ENCODE measurements at places on chromosomes 1 and 21.

- H3K36me3 ChIP-seq = no peaks in the 10 kb centered on the region
- DNase-seq = no peak
- peaks cover 2% of the 10 kb centered on the region for H3K27me3 ChIP-seq
- H3K27ac ChIP-seq = no peak overlapping the region
- H3K4me3 ChIP-seq = no peak overlapping the region
These were observed 55.5 kb downstream of the CLIC6 start for GRCh38 chr21:34724131-34724856.

DNA sequence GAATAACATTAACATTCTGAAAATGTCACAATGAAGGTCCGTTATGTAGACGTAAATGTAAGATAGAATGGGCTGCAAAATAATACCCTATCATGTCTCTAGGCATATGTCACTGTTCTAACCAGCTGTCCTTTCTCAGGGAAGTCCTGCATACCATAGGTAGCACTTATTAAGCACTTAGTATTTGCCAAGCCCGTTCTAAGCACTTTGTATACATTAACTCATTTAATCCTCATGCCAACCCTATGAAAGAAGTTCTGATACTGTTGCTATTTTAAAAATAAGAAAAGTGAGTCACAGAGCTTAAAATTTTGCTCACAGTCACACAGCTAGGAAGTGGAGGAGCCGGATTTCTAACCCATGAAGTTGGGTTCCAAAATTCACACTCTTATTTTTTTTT is 15.7 kb downstream of the GAS5 start:
- H3K36me3 ChIP-seq = peaks cover 12% of the 10 kb centered on the region
- H3K27ac ChIP-seq = no peak overlapping the region
- no peaks in the 10 kb centered on the region for H3K27me3 ChIP-seq
- H3K4me1 ChIP-seq = no peaks in the 10 kb centered on the region
- no peak overlapping the region for H3K4me3 ChIP-seq

GRCh38 chr1:40692429-40692895 is 958 bp downstream of the NFYC start:
- H3K36me3 ChIP-seq = peaks cover 6% of the 10 kb centered on the region
- peak overlapping the region; percentile 95 for H3K27ac ChIP-seq
- peaks cover 36% of the 10 kb centered on the region for H3K4me1 ChIP-seq
- DNase-seq = no peak
- H3K27me3 ChIP-seq = no peaks in the 10 kb centered on the region
- H3K4me3 ChIP-seq = peak overlapping the region; percentile 97

- peaks cover 3% of the 10 kb centered on the region for H3K4me1 ChIP-seq
- no peaks in the 10 kb centered on the region for H3K36me3 ChIP-seq
- DNase-seq = no peak
- H3K27me3 ChIP-seq = peaks cover 28% of the 10 kb centered on the region
- H3K4me3 ChIP-seq = no peak overlapping the region
These were observed 179.2 kb downstream of the BACH1 start for GRCh38 chr21:29477941-29478340.

- H3K27me3 ChIP-seq = peaks cover 7% of the 10 kb centered on the region
- H3K36me3 ChIP-seq = no peaks in the 10 kb centered on the region
- H3K4me3 ChIP-seq = no peak overlapping the region
- no peak overlapping the region for H3K27ac ChIP-seq
- H3K4me1 ChIP-seq = no peaks in the 10 kb centered on the region
- no peak for DNase-seq
These were observed 117.4 kb upstream of the RAB3GAP2 start for GRCh38 chr1:220389634-220390033.

DNA sequence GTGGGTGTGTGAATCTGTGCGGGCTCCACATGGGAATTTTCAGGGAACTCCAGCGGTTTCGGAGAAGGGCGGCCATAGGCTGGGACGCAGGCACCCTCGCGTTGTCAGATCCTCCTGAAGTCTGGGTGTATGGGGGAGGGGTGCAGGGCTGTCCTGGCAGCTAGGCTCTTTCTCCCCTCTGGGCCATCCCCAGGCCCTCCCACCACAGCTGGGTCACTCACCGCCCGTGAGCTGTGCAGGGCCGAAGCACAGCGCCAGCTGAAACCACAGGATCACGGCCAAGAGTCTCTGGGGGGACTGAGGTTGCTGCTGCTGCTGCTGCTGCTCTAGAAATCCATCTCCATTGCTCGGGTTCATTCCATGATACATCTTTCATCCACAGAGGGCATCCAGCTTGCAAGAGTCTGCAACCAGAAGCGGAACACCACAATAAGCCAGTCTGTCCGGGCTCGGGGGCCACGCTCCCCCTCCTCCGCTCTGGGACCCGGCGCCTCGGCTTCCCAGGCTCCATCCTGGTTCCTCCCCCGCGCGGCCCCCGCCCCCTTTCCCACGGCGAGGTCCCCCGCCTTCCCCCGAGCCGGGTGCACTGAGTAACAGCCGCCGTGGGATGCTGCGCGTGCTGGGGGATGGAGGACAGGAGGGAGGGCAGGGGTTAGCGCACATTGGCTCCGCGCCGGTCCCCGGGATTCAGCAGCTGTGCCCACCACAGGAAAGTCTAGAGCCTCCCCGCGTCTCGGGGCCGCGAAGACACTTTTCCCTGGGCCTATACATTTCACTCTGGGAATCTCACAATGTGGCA is 720 bp downstream of the SUSD4 start:
- H3K4me1 ChIP-seq = peaks cover 14% of the 10 kb centered on the region
- H3K27ac ChIP-seq = no peak overlapping the region
- H3K27me3 ChIP-seq = peaks cover 70% of the 10 kb centered on the region
- no peaks in the 10 kb centered on the region for H3K36me3 ChIP-seq
- H3K4me3 ChIP-seq = peak overlapping the region; percentile 80
- DNase-seq = peak; percentile 55

GRCh38 chr1:197465528-197466327 is 197.7 kb downstream of the CRB1 start:
- H3K27ac ChIP-seq = no peak overlapping the region
- H3K4me3 ChIP-seq = no peak overlapping the region
- H3K27me3 ChIP-seq = no peaks in the 10 kb centered on the region
- no peaks in the 10 kb centered on the region for H3K36me3 ChIP-seq
- peaks cover 39% of the 10 kb centered on the region for H3K4me1 ChIP-seq
- DNase-seq = no peak

DNA sequence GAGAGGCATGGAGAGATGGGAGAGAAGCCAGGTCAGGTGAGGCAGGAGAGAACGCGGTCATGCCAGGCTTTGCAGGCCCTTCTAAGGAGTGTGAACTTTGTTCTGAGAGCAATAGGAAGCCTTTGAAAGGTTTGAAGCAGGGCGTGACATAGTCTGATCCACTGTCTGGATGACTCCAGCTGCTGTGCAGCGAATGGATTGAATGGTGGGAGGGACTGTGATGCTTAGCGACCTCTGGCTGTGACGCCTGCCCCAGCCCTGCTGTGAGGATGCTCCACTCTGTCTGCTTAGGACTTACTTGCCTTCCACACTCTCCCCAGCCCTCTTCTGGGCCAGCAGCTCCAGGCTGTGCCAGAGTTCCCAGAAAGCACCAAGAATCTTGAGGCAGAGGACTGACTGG is 41.8 kb upstream of the POU3F1 start:
- no peak overlapping the region for H3K4me3 ChIP-seq
- H3K36me3 ChIP-seq = no peaks in the 10 kb centered on the region
- no peak overlapping the region for H3K27ac ChIP-seq
- peaks cover 3% of the 10 kb centered on the region for H3K27me3 ChIP-seq
- H3K4me1 ChIP-seq = no peaks in the 10 kb centered on the region

DNA sequence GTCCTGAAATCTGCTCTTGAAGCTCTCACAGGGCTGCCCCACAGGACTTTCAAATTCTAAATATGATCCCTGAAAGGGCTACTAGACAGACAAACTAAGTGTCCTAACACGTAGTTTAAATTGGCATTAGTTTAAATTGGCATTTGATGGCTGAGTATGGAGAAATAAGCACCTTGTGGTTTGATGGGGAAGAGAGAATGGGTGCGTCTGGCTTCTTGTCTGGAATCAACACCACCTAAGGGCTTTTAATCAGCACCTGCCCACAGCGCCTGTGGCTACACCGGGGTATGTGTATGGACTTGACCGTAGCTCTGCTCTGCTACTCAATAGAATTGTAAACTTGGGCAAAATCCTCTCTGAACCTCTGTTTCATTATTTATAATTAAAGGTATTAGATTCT is 5.7 kb upstream of the LAMB3 start:
- peaks cover 45% of the 10 kb centered on the region for H3K27me3 ChIP-seq
- H3K4me1 ChIP-seq = peaks cover 15% of the 10 kb centered on the region
- no peaks in the 10 kb centered on the region for H3K36me3 ChIP-seq

DNA sequence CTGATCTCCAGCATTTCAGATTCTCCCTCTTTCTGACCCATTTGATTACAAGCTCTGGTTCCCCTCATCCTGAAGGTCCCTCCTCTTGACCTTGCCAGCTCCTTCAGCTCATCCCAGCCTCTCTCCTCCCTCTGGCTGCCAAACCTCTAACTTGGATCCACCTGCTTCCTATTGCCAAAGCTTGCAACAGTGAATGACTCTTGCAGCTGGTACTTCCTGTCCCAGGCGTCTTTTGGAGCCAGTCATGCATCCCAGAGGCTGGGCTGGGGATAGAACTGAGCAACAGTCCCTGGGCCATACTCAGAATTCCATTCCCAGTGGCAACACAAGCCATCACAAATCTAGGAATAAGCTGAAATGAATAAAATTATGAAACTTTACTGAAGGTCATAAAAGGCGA is 27.7 kb upstream of the SPOCD1 start:
- no peaks in the 10 kb centered on the region for H3K36me3 ChIP-seq
- DNase-seq = no peak
- no peak overlapping the region for H3K27ac ChIP-seq
- H3K27me3 ChIP-seq = no peaks in the 10 kb centered on the region
- no peak overlapping the region for H3K4me3 ChIP-seq
- H3K4me1 ChIP-seq = peaks cover 4% of the 10 kb centered on the region

DNA sequence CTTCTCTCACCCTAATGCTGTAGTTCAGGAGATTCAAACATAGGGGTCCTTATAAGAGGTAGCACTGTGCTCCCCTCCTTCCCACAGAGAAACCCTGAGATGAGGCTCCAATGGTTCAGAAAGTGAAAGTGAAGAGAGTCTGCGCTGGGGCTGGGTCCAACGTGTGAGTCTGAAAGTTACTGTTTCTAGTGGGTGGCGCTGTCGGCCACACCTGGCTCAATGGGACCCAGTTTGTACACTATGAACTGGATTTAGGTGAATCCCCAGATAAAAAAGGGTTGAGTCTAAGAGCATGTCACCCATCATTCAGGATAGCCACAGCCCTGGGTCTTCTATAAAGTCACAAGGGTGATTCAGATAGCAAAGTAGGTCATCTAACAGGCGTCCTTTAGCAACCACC is 2.8 kb downstream of the SMCP start:
- H3K27ac ChIP-seq = no peak overlapping the region
- no peaks in the 10 kb centered on the region for H3K4me1 ChIP-seq
- H3K4me3 ChIP-seq = no peak overlapping the region
- H3K27me3 ChIP-seq = no peaks in the 10 kb centered on the region

DNA sequence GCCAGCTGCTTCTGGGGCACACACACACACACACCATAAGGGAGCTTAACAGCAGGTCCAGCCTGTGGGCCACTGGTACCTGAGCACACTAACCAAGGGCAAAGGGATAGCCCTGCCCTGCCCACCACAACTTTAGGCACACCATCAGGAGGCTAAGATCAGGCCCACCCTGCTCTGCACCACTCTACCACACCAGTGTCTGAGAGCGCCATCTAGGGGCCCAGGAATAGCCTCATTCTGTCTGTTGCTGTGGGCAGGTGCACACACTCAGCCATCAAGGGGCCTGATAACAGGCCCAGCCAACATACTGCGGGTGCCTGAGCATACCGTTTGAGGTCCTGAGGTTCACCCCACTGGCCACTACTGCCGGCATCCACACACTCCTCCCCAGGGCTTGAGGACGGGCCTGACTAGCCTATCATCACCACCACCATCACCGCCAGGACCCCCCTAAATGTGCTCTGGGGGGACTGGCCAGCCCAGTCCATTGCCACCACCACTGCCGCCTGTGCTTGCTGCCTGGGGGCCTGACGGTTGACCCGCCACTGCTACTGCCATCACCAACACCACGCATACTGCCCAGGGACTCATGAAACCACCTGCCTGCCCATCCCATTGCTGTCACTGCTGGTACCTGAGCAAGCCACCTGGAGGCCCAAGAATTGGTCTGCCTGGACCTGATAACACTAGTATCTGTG is 31.3 kb downstream of the NSL1 start:
- no peak overlapping the region for H3K27ac ChIP-seq
- no peak overlapping the region for H3K4me3 ChIP-seq
- H3K36me3 ChIP-seq = peaks cover 4% of the 10 kb centered on the region

GRCh38 chr21:36847189-36847588 is 119.3 kb downstream of the HLCS start:
- no peaks in the 10 kb centered on the region for H3K36me3 ChIP-seq
- H3K4me3 ChIP-seq = no peak overlapping the region

- H3K4me1 ChIP-seq = peaks cover 6% of the 10 kb centered on the region
- H3K27ac ChIP-seq = no peak overlapping the region
- no peak for DNase-seq
- H3K36me3 ChIP-seq = peaks cover 10% of the 10 kb centered on the region
These were observed 33.6 kb downstream of the EIF4G3 start for GRCh38 chr1:21143138-21143537.

GRCh38 chr1:47399846-47400155 is 16.3 kb upstream of the FOXE3 start:
- H3K27ac ChIP-seq = no peak overlapping the region
- H3K4me3 ChIP-seq = no peak overlapping the region
- DNase-seq = no peak
- H3K36me3 ChIP-seq = no peaks in the 10 kb centered on the region

DNA sequence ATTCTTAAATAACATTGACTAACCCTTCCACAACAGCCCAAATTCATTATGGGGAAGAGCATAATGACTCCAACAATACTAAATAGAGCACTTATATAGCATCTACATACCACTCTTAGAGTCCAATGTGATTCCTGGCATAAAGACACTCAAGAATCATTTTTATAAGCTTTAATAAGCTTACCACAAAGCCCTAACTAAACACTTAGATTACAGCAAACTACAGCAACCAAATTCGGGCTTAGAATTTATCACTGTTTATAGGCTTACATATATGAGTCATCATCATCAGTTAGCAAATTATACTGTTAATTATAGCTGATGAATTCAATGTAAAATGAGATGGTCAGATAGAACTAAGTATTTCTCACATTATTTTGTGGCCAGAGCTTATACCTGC is 7.3 kb downstream of the SCYL3 start:
- H3K27me3 ChIP-seq = no peaks in the 10 kb centered on the region
- H3K27ac ChIP-seq = no peak overlapping the region
- DNase-seq = no peak
- peaks cover 9% of the 10 kb centered on the region for H3K4me1 ChIP-seq

GRCh38 chr1:60612790-60613189 is 469.6 kb upstream of the NFIA start:
- no peak overlapping the region for H3K4me3 ChIP-seq
- H3K27ac ChIP-seq = no peak overlapping the region
- no peaks in the 10 kb centered on the region for H3K4me1 ChIP-seq
- H3K27me3 ChIP-seq = no peaks in the 10 kb centered on the region

DNA sequence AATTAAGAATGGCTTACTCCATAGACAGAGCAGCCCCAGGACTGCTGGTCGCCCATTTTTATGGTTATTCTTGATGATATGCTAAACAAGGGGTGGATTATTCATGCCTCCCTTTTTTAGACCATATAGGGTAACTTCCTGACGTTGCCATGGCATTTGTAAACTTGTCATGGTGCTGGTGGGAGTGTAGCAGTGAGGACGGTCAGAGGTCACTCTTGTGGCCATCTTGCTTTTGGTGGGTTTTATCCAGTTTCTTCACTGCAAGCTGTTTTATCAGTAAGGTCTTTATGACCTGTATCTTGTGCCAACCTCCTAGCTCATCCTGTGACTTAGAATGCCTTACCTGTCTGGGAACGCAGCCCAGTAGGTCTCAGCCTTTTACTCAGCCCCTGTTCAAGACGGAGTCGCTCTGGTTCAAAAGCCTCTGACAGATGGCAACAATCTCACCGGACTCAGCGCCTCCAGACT is 5.2 kb upstream of the AGPAT3 start:
- peaks cover 17% of the 10 kb centered on the region for H3K4me1 ChIP-seq
- no peaks in the 10 kb centered on the region for H3K36me3 ChIP-seq
- no peak overlapping the region for H3K27ac ChIP-seq
